ENCODE measurements at places on chromosomes 16 and 17.

- H3K27me3 ChIP-seq: no peaks in the 10 kb centered on the region
- no peak overlapping the region for H3K4me3 ChIP-seq
- H3K4me1 ChIP-seq: no peaks in the 10 kb centered on the region
- no peaks in the 10 kb centered on the region for H3K36me3 ChIP-seq
- no peak for DNase-seq
Measured at GRCh38 chr17:57595426-57595825, 149.7 kb downstream of the CCDC182 start.

DNA sequence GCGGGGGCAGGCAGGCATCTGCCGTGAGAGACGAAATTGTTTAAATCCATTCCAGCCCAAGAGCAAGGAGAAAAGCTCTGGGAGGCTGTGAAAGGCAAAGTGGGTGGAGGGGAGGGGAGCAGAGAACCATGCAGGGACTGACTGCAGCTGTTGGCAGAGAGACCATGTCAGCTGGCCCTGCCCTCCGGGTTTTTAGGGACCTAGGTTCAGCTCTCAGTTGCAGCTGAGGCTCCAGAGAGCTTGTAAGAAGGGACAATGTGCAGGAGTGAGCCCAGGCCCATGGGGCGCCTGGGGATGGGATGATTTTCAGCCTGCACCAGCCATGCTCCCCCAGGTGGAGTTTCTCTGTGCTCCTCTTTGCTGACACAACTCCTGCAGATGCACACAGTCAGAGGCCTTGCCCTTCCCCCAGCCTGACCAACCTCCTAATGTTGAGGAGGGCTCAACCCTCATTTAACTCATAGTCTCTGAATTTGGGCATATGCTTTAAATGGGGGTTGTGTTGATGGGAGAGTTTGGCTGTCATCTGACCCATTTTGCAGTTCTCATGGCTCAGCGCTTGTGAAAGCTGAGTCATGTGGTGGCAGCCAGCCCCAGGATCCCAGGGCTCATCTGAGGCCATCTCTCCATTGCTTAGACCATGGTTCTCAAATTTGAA, 70.9 kb downstream of the PLXDC1 start:
- no peaks in the 10 kb centered on the region for H3K36me3 ChIP-seq
- no peak overlapping the region for H3K27ac ChIP-seq
- no peak overlapping the region for H3K4me3 ChIP-seq
- H3K4me1 ChIP-seq: no peaks in the 10 kb centered on the region

DNA sequence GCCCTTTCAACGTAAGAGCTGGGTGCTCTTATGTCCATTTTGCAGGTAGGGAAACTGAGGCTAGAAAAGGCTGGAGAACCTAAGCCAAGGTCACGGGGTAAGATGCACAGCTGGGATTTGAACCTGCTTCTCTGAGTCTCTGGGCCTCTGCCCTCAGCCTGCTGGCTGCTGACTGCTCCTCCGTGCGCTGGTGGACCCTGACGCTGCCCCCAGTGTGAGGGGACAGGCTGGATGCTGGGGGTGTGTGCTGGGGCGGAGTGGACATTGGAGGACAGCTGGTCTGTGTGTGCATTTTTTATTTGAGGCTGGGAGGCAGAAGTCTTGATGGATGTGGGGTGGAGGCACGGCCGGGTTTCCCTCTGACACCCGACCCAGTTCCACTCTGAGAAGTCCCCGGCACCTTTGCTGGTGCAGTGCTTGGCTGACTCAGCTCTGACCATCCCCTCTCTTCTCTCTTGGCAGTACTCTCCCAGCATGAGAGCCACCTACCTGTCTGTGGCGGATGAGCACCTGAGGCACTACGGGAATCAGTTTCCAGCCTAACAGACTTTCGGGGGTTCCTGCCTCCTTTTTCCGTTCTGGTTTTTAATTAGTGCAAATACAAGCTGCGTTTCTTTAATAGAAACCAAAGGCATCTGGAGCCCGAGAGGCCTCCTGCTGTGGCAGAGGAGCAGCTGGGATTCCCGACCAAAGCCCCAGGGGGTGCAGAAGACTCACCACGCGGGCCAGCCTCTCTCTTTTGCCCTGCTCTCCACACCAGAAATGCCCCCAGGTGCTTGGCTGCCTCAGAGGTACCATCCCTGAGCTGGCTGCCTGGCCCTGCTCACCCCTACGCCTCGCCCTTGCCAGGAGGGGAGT, 14.1 kb upstream of the DNAI2 start:
- no peaks in the 10 kb centered on the region for H3K4me1 ChIP-seq
- no peak overlapping the region for H3K4me3 ChIP-seq
- H3K27ac ChIP-seq: no peak overlapping the region
- DNase-seq: no peak

GRCh38 chr17:49224198-49224996, 6.2 kb downstream of the PHOSPHO1 start:
- H3K27me3 ChIP-seq: peaks cover 47% of the 10 kb centered on the region
- no peaks in the 10 kb centered on the region for H3K4me1 ChIP-seq
- no peak overlapping the region for H3K4me3 ChIP-seq
- no peak overlapping the region for H3K27ac ChIP-seq
- no peaks in the 10 kb centered on the region for H3K36me3 ChIP-seq

GRCh38 chr17:59047616-59048015, 59.1 kb downstream of the TRIM37 start:
- no peak for DNase-seq
- H3K36me3 ChIP-seq: peaks cover 89% of the 10 kb centered on the region
- H3K27ac ChIP-seq: no peak overlapping the region
- H3K4me3 ChIP-seq: no peak overlapping the region

DNA sequence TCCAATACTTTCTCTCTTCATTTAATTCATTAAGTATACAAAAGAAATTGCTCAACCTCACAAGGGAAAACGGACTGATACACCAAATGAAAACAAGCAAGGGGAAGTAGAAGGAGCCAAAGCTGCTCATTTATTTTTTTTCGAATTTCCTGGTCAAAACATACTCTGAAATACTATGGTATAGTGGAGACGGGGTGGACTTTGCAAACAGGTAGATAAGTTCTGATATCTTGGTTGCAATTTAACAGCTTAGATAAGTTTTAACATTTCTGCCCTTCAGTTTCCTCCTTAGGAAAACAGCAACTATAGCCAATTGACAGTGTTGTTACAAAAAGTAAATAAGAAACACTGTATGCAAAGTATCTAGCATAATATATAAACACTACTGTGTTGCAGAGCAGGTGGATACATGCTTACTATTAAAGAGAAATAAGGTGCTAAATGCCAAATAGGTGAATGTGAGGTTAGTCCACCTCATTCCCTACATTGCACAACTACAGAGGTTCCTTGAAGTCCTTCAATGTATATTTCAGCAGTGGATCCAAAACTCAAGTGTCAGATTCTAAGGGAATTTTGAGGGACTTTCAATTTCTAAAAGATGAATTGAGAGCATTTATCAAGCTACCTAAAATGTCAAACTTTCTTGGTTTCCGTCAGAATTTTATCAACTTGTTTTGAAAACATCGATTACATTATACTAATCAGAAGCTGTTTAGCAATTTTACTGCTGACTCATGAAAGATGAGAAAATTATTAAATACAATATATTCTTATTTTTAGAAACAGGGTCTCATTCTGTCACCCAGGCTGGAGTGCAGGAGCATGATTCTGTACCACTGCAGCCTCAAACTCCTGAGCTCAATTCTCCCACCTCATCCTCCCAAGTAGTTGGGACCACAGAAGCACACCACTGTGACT, 11.0 kb downstream of the CCDC47 start:
- peaks cover 89% of the 10 kb centered on the region for H3K36me3 ChIP-seq
- no peak overlapping the region for H3K4me3 ChIP-seq
- no peaks in the 10 kb centered on the region for H3K27me3 ChIP-seq
- DNase-seq: no peak
- H3K27ac ChIP-seq: no peak overlapping the region
- no peaks in the 10 kb centered on the region for H3K4me1 ChIP-seq

- H3K4me3 ChIP-seq: peak within 1 kb of the TSS; percentile 85
- peak within 1 kb of the TSS; percentile 36 for H3K27ac ChIP-seq
- H3K4me1 ChIP-seq: no peaks in the 10 kb centered on the region
- H3K27me3 ChIP-seq: no peaks in the 10 kb centered on the region
- peaks cover 34% of the 10 kb centered on the region for H3K36me3 ChIP-seq
Measured at GRCh38 chr17:36591434-36592315, at the start of gene DHRS11. DHRS11 (plus strand) TSS chr17:36591879; CDS start chr17:36592010, 131 bp downstream.
